NCI-H526 treated with DMSO at 0.1 percent for 48 hours (cell line): ENCODE measurements at places on chromosomes 2 and 18.

GRCh38 chr18:74819433-74820059 is 221.9 kb downstream of the ZNF407 start:
- peak; percentile 25 for DNase-seq

DNA sequence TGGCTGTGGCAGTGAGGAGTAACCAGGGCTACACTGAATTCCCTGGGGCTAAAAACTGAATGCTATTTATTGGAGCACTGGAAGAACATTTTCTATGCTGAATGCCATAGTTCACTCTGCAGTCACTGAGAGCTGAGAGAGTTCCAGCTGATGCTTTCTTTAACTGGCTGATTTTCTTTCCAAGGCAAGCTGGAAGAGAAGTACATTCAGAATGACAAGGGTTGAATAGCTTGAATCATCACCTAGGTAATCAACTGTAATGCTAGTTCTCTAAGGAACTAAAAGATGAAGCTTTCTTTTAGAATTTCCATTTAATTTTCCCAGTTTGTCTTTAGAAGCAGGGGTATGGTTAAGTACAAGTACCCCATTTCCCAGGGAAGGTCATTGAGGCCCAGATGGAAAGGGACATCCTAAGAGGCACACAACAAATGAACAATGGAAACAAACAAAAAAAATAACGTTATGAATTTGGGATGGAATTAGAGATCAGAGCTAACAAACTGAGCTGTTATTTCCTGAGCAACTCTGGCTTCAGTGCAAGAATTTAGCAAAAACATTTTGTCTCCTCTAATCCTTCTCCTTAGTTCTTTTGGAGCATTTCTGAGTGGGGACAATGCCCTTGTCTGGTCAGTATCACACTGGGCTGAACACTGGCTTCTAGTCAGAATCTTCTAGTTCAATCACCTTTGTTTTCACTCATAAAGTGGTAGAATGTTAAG is 132.8 kb upstream of the REG3A start:
- no peak for DNase-seq

DNA sequence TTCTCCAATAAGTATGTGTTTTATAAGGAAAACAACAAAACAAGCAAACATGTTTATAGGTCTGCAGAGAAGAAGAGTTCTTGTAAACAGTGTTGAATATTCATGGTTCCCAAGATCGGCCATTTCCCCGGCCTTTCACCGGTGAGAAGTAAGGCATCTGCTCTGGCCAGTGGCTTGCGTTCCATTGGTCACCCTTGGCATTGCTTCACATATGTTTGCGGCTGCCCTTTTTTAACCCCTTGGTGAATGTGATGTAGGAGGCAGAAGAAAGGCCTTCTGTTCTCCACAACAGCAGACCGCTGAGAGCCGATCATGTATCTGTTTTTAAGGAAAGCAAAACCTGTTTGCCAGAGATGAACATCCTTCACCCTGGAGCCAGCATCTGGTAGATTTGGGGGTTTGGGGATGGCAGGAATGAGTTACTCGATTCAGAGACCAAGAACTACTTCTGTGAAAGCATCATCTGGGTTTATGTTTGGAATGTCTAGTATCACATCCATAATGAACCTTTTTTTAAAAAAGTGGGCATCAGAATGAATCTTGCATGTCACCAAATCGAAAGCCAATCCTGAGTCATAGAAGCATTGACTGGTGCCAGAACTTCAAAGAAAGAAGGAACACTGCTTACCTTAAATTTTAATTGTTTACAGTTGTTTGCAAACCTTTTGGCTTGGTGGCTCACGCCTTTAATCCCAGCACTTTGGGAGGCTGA is 112.3 kb downstream of the AGAP1 start:
- DNase-seq: no peak

GRCh38 chr2:200705305-200706041 is 106.2 kb upstream of the BZW1 start:
- no peak for DNase-seq

DNA sequence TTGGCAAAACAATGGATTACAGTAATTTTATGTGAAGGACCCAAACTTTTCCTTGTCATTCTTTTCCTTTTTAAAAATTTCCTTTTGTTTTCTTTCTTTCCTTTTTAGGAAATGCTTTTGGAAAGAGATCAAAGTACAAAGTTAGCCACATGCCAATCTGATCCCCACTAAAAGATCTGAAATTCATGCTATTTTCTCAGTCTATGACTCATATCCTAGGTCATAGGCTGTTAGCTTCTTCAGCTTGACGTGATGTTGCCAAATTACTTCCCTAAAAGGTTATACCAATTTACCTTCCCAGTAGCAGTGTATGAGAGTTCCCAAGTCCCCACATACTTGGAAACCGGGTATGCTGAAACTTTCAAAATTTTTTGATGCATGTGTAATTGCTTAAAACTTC is 355.3 kb downstream of the INSIG2 start:
- no peak for DNase-seq

GRCh38 chr2:234705108-234705507 is 208.2 kb upstream of the ARL4C start:
- DNase-seq: no peak

GRCh38 chr18:21745231-21745630 is 4.6 kb downstream of the MIB1 start:
- DNase-seq: no peak

DNA sequence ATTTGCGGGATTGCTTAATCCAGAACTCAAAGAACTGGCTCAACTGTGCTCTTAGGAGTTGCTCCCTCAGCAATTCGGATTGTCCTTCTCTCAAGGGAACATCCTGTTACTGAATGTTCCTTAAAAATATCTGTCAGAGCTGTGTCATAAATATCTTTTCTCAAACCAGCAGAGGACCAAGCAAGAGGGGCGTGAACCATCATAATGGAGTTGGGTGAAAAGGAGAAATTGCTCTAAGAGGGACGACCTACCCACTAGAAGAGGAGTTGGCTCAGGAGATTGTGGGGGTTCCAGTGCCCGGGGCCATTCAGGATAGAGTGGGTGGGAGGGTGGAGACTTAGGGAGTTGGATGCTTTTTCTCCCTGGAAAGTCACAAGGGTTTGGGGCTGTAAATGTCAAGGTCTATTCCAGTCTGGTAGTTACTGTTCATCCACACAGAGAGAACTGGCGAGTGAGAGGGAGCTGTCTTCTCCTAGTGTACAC is 59.5 kb downstream of the MERTK start:
- no peak for DNase-seq

DNA sequence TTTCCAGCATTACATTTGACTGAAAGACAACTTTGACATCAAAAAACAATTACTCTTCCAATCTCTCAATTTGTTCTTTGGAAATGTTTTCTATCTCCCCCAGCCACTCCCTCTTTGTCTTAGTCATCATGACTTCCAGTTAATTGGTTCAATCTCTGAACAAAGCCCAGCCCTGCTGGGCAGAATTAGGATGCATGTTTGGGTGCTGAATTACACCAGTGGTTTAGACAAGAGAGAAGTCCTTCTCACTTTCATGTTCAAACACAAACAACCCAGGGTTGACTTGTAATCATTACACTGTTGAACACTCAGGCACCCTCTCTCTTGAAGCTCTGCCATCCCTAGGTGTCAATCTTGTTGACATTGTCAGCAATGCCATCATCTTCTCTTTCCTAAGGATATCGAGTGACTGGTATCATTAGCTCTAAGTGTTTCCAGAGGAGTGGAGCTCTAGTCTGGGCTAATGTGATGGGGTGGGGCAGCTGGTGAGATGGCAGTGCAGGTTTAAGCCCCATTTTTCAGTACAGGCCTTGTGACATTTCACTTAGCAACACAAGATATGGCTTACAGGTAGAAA is 90.8 kb upstream of the MEIS1 start:
- DNase-seq: no peak

DNA sequence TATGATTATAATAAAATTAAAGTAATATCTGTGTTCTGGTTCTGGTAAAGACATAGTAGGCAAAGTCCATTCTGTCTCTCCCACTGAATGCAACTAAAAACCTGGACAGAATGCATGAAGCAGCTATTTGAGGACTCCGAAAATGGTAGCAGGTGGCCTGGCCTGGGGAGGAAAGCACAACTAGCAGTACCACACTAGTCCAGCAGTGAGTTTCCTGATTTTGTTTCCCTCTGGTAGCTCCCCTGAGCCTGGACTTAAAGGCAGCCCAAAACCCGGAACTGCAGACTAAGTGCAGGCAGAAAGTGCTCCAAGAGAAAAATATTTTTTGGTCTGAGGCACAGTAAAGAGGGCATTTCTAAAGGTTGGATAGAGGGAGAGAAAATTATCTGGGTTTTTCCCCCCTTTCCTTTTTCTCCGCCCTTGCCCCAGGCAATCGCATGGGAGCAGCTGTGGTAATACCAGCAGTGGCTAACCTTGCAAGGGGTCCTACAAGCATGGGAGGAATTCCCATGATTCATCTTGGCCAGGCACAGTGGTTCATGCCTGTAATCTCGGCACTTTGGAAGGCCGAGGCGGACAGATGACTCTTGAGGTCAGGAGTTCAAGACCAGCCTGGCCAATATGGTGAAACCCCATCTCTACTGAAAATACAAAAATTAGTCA is 32.3 kb downstream of the ASXL2 start:
- DNase-seq: no peak

DNA sequence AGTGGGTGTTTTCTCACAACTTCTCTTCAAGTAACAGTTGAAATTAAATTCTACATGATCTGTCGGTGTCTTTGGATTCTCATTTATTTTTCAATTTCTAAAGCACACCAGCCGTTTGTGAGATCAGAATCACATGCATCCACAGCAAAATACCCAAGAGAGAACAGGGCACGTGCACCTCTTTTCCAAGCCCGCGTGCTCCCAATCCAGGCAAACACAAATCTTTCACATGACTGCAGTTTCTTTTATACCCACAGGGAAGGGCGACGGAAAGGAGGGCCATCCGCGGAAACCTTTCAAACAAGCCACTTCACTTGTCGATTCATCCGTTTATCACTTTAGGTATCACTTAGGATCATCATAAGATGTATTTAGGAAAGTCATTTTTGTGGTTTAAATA is 13.0 kb upstream of the DAPL1 start:
- no peak for DNase-seq

- DNase-seq: no peak
Measured at GRCh38 chr18:28890791-28891190, 713.9 kb upstream of the CDH2 start.

DNA sequence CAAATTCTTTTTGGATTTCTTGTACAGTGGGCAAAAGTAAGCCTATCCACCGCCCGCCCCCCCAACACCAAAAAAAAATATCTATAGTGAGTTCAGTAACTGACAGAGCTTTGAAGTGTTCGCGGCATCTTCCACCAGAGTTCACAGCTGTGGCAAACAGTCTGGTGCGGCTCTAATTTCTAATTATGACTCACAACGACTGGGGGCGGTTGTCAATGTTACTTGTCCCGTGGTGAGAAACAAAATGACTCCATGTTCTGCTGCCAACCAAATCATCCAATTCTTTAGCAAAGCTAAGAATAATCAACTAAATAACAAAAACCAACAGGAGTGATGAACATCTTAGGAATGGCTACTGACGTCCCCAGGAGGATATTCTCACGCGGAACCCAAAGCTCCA is 392.5 kb upstream of the SALL3 start:
- DNase-seq: no peak

- no peak for DNase-seq
Measured at GRCh38 chr18:24530630-24531111, 70.2 kb downstream of the HRH4 start.

GRCh38 chr2:239160226-239161143 is 240.3 kb downstream of the HDAC4 start:
- DNase-seq: no peak

GRCh38 chr2:205169464-205169863 is 512.8 kb upstream of the NRP2 start:
- no peak for DNase-seq

DNA sequence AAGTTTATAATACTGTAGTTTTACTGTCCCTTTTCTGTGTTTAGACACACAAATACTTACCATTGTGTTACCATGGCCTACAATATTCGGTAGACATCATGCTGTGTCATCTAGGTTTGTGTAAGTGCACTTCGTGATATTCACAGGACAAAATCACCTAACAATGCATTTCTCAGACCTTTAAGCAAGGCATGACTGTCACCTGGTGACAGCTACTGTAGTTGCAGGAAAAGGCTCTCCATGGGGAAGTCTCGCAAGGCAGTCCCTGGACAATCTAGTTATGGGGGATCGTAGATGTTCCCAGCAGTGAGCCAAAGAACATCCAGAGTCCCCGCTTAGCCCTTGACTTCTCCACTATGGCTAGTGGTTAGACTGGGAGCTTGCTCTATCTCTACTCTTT is 73.1 kb downstream of the EIF2AK3 start:
- no peak for DNase-seq

DNA sequence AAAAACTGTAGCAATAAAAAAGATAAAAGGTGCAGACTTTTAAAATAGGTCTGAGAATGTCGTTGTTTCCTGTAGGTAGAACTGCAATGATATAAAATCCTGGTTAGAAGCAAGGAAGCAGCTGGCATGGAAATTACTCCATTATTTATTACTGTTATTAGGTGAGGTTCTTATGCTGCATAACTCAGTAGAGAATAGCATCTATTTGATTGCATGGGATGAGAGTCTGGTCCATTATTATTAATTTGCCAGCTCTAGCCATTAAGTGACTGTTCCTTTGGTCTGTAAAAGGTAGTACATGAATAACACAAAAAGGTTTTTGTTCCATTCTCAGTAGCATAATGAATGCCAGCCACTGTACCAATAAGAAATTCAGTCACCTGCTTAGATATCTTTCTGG is 358.6 kb downstream of the RBM43 start:
- no peak for DNase-seq

DNA sequence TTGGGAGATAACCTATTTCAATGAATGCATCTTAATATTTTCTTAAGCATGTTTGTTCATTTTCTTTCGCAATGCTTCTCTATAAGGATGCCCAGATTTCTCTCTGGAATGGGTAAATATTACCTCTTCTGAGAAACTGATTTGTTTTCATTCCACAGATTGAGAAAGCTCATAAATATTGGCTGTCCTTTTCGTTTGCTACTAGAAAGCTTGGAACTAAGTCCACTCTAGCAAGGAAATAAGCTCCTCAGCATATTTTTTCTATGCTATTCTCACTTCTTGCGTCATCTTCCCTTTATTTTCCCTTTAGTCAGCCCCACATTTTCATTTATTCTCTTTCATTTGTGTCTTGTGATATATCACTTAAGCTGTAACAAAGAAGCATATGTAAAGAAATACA is 76.3 kb downstream of the ANTXR1 start:
- no peak for DNase-seq

GRCh38 chr2:167215595-167215994 is 327.3 kb downstream of the XIRP2 start:
- DNase-seq: no peak

GRCh38 chr2:111975053-111975552 is 76.7 kb downstream of the MERTK start:
- DNase-seq: no peak

- no peak for DNase-seq
Measured at GRCh38 chr18:63999871-64000270, 30.0 kb downstream of the SERPINB8 start.

GRCh38 chr2:54446122-54446521 is 10.0 kb upstream of the SPTBN1 start:
- no peak for DNase-seq

DNA sequence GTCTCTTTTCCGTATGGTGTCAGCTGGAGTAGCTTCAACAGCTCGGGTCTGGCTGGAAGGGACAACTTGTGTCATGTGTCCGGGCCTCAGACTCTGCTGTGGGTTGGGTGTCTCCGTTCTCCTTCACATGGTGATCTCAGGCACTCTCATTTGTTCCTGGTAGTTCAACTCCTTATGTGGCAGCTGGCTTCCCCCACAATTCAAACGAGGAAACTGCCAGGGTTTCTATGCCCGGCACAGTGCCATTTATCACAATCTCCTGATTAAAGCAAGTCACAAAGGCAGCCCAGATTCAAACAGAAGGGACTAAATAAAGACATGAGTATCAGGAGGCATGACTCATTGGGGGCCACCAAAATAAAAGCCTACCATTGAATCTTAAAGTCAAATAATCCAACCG is 22.7 kb downstream of the MRO start:
- DNase-seq: no peak
